ENCODE measurements at places on chromosomes 5 and 9.

DNA sequence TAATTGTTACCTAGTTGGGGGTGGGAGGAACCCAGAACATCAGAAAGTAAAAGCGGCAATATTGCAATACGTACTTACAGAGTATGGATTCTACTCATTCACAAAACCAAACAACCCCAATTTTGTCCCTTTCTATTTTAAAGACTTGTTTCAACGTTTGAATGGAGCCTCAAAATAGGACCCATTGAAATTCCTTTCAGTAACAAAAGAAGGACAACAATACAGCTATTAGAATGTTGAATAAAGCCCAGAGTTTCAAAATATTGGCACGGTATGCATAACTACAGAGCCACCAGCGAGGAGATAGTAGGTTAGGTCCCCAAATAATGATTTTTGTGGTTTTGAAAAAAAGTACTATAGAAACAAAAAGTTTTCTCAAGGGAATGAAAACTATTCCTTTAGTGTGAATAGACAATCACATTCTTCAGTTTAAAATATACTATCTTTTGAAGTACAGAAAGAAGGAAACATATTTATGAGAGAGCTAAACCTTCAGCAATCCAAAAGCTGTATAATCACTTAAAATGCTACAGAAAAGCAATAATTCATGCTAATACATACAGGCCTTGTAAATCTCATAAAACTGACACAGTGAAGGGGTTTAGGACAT lies 235.5 kb downstream of the RFX3 start:
- no peak for DNase-seq

DNA sequence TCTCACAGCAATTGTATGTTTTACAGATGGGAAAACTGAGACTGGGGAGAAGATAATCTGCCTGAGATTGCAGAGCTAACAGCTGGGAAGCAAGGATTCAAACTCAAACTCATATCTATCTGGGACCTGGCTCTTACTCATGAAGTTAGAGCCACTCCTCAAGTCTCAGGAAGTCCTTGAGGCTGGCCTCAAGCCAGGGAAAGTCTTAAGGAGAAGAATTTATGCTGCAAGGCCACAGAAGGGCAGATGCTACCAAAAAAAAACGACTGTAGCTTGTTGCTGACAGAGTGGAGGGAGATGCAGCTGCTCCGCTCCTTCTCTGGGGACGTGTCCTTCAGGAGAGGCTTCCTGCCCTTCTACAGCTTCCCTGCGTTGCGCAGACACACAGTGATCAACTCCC lies 39.8 kb downstream of the BARHL1 start:
- peak; percentile 20 for DNase-seq

DNA sequence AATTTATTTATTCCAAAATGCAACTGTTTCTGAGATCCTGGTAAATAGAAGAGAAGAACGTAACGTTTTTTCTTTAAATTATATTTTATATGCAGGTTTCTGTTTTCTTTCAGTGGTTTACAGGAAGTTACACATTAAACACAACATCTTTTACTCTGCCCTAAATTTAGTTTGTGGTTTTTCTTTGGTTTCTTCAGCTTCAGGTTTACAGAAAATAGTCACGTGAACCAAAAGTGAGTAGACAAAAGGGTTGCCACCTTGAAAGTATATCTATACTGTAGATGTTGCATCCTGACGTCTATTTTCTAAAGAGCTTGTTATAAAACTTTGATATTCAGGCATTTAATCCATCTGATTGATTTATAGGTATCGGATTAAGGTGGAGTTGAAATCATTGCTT lies 1236.6 kb downstream of the MAT2B start:
- DNase-seq, result no peak

DNA sequence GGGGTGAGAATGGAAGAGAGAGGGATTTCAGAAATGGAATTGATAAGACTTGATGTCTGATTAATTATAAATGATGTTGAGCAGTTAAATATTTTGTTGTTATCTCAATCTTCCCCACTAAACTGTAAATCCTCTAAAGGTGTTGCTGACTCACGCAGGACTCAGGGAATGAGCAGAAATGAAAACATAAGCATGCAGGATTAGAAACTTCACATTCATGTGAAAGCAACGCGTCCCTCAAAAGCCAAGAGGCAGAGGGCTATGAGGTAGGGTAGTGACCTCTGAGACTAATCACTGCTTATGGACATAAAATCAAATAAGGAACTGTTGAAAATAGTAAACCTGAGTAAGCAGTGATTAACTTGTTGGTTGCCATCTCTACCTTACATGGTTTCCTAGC lies 21.1 kb downstream of the ADAMTSL1 start:
- no peak for DNase-seq

DNA sequence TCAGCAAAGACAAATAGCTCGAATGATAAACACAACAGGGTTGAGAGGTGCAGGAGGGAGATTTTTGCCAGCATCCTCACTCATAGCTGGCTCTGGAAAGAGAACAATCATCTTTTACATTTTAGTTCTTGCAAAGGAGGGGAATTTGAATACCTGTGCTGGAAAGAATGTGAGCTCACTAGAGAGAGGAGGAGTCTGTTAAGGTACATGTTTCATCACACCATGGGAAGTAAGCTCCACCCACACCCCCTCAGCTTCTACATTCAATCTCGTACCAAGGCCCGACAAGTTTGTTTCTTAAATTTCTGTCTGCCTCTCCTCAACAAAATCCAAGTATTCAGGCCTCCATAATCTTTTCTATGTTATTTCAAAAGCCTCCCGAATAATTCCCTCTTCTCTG lies 254.6 kb downstream of the BRINP1 start:
- no peak for DNase-seq

- no peak for DNase-seq
These were observed 145.9 kb upstream of the FST start for GRCh38 chr5:53334431-53334941.

DNA sequence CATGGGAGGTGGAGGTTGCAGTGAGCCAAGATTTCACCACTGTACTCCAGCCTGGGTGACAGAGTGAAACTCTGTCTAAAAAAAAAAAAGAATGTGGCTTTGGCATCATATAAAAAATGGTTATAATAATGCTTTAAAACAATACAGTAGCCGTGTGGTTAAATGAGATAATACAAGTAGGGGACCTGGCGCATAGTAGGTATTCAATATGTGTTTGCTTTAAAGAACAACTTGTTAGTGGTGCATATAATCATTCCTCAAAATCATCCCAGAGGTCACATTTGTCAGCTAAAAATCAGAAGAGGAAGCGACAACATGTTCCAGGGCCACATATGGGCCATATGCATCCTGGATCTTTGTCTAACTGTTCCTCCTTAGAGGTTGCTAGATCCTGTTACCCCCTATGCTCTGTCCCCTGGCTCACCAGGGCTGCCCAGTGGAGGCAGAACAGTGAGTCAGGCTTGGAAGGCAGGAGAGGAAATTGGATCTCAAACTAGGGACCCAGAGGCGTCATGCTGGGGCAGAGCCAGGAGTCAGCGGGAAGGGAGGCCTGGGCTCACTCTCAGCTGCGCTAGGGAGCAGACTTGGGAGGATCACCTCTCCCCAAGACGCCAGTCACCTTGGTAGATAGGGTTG lies 27.7 kb downstream of the LHX6 start:
- no peak for DNase-seq

DNA sequence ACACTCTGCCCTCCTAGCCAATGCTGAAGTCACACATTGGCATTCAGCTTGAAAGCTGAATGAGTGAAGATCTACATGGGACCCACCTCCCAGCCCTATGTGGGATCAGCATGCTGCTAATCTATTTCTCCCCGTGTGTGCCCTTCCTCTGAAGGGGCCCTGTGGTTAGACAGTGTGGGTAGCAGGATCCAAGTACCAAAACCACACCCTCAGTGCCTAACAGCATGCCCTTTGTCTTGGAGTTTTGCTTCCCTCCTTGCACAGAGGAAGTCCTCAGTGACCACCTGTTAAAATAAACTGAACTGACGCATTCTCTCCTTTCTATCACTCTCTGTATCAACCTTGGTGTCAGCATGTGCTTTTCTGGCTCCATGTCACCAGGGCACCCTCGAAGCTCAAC lies 25.0 kb downstream of the SH3TC2 start:
- DNase-seq, result no peak

DNA sequence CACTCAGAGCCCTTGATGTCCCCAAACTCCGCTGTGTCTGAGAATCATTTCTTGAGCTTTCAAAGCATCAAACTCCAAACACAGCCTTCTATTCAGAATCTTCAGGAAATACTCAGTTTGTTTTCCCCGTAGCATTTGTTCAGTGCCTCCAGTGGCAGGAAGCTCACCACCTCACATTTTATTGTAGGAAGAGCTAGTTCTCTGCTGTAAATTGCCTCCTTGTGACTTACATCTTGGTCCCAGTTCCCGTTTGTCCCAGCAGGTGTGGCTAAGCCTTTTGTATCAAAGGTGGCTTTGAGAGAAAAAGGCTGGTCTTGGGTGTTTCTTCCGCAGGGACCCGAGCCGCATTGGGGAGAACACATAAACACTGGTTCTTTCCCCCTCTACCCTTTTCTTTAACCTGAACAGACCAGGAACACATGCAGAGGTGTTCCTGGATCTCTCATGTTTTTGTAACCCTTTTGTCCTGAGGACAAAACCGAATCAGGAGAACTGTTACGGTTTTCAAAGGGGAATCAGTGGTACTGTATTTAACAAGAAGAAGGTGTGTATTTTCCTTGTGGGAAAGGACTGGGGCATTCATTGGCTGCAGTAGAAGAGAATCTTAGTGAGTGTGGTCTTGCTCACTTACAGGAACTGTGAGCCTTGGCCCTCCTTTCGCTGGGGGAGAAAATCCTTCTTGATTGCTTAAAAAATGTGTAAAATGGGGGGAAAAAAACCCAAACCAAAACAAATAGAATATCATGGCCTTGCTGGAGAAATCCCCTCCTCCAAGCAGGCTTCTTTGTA lies 1.9 kb downstream of the OSMR start:
- DNase-seq, result no peak

DNA sequence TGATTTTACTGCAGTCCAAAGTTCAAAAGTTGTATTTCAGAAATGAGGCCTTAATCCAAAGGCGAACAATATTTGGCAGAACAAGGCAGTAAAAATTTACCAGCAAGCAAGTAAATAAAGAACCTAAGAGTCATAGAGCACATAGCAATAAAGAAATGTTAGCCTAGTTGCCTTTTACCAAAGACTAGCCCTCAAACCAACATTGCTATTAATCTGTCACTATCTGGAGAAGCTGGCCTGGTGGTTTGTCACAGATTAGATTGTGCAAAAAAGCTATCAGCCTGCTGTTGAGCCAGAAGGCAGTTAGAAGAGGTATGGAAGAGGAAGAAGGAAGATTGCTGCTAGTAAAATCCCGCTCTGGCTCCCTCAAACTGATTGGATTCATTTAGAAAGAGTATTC lies 304.7 kb upstream of the KLF4 start:
- DNase-seq, result no peak

DNA sequence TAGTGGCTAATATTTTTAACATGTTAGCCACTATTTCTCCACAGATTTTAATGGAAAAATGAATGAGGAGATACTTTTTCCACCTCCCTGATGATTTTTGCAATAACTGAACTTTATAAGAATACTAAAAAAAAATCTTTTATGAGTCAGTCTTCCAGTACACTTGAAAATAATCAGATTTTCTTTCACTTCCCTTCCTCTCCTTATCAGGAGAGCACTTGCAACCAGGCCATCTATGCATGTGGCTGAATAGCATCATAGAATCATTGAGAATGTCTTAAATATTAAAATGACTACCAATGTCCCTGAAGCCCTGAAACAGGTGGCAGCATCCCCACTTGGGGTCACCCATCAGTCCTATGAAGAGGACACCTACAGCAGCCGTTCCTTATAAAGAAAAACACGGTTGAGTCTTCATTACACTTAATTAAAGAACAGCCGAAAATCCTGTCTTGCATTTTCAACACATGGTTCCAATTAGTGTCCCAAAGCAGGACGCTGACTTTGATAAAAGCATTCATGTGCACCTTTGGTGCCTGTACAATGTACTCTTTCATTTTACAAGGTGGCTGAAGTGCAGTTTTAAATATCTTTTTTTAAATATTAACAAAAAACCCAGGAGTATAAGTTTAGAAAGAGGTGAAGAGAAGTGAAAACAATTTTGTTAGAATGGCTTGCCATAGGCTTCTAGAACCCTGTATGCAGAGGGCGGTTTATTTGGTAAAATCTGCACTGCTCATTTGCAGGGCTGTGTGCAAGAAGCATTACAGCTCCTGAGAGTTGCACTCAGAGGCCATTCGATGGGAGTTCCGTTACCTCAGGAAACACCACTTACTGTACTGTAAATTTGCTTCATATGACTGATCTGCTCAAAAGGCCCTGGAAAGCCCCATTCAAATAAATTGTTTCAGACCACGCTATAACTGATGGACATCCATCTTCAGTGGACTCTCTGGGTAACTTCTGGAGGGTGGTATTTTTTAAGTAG lies 106.9 kb upstream of the VCAN start:
- no peak for DNase-seq

DNA sequence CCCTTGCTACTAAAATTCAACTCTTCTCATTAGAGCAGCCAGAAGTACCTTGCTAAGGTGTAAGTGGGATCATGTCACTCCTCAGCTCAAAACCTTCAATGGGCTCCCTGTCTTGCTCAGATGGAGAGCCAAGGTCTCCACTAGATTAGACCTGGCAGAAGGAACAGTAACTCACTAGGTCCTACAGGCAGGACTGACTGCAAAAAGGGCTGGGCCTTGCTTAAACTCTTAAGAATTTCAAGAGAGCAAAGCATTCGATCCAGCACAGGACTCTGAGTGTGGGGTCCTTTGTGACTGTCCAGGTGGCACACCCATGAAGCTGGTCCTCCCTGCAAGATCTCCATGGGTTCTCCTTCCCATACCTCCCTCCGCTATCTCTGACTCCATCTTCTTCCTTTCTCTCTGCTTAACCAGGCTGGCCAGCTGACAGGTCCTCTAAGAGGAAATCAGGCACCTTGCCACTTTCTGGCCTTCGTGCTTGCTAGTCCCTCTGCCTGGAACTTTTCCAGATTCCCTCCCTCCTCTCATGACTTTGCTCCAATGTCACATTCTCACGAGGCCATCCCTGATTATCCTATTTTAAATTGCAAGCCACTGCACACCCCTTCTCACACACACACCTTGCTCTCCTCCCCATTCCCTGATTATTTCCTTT lies 70.2 kb downstream of the BASP1 start:
- no peak for DNase-seq

GRCh38 chr9:96483733-96484390 lies 33.9 kb downstream of the HABP4 start:
- DNase-seq, result no peak

DNA sequence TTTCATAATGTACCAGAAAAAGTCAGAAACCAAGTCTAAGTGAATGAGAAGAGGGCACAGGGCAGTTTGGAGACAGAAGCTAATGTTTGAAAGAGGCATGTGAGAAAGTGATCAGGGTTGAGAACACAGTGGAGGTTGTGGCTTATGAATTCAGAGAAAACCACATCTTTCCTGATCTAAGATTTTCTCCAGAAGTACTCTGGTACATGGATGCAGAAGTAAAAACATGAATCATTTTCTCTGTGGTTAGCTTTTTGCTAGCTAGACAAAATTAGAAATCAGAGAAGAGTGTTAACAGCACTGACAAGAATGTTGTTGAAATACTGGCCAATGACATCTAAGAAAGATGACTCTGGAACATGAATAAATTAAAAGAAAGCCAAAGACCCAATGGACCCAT lies 541.1 kb downstream of the DNAH5 start:
- no peak for DNase-seq

Measured in left kidney (tissue), 8 donors.